Left cardiac atrium (tissue), 4 donors: ENCODE measurements at places on chromosomes 3 and 15. TPM values are rescaled to one million over a fixed set of nuclear protein-coding genes. Genes with fewer than 3 reads are reported as not detected.

- DNase-seq, result no peak
Measured at GRCh38 chr3:33105341-33105948, 8.4 kb upstream of the CRTAP start.

The PLS1 gene
- 2.9 TPM for total RNA-seq

GRCh38 chr15:70714565-70714964 lies 48.8 kb downstream of the UACA start:
- no peak for DNase-seq

DNA sequence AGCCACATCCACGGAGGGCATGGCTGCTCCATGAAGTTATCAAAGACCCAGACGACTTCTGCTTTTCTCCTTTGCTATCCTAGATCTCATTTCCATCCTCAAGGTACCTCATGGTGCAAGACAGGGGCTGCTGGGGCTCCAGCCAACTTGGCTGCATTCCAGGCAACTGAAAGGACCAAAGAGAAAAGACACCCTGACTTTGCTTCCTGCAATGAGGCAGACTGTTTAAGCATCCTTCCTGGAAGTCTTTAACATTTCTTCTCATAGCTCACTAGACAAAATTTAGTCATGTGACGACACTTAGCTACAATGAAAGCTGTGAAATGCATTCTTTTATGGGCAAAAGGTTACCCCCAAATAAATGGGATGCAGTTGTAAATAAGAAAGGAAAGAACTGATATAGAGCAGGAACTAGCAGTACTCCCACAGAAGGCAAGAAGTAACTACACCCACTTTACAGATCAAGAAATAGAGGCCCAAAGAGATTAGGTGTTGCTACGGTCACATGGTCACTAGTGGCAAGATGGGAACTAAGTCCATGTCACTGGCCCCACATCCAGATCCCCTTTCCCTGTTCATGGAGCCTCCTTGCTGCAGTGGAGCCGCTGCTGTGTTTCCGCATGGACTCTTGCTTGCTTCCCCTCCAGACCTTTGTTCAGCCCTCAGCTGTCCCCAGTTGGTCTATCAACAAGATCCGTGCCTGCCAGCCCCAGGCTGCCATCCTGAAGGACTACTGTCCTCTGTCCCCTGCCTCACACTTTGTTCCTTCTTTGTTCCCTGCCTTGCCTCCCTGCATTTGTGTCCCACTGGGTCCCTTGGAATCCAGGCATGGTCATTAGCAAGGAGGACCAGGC lies 107.0 kb downstream of the XXYLT1 start:
- DNase-seq, result no peak

GRCh38 chr3:144187531-144188210 lies 216.0 kb downstream of the DIPK2A start:
- no peak for DNase-seq

DNA sequence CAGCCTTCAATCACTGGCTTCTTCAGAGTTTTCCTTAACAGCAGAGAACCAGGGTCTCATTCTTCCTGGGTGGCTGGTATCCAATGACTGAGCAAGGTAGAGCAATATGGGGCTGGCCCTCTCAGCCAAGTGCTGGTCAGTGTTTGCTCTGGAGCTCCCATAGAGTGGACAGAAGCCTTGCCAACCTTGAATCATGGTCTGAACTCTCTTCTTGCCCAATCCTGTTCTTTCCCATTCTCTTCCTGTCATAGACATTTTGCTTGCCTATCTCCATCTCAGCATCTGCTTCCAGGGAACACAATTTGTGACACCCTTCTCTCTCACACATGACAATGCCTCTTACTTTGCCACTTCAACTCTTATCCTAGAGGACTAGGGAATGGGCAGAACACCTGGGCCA lies 245.6 kb upstream of the PEX5L start:
- no peak for DNase-seq

- no peak for DNase-seq
Measured at GRCh38 chr15:69592954-69593353, 140.3 kb downstream of the RPLP1 start.

DNA sequence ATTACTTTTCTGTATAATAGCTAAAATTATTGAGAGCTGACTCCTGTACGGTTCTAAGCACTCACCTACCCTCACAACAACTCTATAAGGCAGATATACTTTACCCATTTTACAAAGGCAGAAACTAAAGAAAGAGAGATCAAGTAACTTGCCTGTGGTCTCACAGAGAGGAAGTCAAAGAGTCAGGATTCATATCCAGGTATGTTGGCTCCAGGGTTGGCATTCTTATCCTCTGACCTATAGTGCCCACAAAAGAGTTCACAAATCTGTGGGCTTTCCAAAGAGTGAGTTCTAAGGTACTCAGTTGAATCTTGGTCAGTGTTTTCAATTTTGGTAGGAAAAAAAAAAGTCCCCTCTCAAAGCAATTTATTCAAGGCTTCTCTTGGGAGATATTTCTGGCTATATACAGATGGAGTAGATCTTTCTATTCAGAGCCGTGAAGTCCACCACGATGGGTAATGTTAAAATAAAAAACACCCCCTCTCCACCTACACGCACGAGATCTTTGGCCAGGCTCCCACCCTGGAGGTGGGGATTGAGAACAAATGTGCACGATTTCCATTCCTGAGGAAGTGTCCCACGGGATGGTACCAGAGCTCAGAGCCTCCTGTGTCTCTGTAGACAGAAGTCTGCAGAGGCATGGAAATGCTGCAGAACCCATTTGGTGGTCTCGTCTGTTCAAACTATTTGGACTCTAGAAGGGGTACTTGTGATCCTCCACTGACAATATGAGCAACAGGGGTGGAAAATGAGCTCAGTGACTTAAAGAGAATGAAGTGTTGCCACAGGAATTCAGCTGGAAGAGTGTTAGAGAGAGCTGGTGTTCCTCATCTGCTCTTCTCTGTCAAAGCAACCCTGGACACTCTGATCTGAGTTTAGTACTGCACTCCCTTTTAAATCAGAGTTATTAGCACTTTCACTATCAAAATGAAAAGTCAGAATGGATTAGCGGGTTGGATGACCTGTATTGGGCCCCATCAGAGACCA lies 212.1 kb upstream of the EIF1B start:
- DNase-seq, result no peak

- no peak for DNase-seq
Measured at GRCh38 chr15:91186904-91187656, 87.0 kb downstream of the SV2B start.

GRCh38 chr3:188687389-188687788 lies 484.4 kb upstream of the TPRG1 start:
- DNase-seq, result no peak

The EEF1AKMT4 gene
- 1.9 TPM for total RNA-seq

The CLDN16 gene
- total RNA-seq, result 0.08 TPM

DNA sequence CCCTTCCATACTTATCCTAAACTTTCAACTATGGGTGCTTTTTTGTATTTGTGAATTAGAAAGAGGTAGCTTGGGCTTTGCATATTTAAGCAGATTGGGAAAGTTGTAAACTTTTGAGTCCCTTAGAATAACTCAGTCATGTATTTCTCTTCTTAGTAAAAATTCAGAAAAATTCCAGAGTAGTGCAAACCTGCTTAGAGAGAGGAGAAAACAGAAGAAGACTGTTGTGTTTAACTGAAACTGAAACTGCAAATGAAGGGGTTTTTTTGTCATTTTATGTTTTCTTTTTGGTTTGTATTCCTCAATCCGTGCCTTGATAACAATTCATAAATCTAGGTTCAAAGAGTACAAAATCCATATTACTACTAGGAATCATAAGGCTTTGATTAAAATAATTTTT lies 31.3 kb downstream of the CD200 start:
- no peak for DNase-seq

The GPR87 gene
- total RNA-seq, result not detected

DNA sequence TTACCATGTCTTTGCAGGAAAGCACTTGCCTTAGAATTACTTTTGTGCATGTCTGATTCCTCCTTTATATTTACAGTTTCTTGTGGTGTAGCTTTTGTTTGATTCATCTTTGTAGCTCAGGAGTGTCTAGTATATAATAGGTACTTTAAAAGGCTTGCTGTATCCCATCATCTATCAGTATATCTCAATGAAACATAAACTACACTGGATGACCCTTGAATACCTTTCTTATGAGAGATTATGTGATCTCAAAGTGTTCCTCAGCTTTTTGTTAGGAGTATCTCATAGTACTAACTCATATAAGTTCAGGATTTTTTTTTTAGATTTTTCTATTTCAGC lies 234.8 kb downstream of the PYDC2 start:
- no peak for DNase-seq

DNA sequence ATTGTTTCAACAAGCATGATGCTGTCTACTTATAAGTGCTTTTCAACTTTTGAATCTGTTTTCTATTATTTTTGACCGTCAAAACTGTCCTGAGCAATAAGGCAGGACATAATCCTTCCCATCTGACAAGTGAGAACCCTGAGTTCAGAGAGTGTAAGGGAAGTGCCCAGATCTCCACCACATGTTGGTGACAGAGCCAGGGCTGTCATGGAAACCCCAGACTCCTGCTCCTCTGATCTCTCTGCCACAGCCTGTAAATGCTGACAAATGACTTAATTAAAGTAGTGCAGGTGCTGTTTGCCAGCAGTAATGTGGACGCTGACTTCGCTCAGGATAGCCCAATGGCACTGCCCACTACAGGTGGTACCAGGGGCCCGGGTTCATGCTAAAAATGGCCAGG lies 40.3 kb downstream of the SPSB4 start:
- DNase-seq, result no peak

DNA sequence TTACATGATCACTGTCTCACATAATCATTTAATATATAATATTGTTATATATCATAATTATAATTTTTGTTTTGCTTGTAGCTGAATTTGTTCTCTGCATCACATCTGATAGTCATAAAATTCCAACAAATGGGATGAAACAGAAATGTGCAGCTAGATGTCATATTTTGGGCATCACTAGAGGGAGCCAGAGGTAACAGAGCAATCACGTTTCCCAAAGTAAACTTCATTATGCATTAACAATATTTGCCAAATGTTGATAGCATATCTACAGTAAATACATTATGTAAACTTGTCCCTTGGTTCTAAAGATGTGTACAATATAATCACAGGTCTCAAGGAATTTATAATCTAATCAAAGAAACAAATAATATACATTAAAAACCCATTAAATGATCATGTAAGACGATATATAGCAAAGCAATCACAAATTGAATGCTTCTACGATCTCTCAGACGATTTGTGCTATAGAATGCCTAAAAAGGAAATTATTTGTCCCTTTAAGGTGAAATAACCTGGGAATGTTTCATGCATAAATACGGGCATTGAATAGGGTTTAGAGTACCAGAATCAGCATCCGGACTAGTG lies 234.2 kb upstream of the MCTP2 start:
- DNase-seq, result no peak

DNA sequence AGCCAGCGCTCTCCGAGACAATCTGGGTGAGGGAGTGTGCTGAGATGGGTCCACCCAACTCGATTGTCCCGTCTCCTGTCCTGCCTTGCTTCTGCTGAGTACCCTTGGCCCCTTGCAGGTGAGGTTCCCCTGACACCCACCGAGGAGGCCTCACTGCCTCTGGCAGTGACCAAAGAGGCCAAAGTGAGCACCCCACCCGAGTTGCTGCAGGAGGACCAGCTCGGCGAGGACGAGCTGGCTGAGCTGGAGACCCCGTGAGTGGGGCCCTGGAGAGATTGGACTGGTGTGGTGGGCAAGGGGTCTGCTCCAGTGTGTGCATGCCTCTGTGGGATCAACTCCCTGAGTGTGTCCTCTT lies 23.6 kb downstream of the NBEAL2 start:
- DNase-seq, result no peak

The CTXN2 gene
- not detected for total RNA-seq

DNA sequence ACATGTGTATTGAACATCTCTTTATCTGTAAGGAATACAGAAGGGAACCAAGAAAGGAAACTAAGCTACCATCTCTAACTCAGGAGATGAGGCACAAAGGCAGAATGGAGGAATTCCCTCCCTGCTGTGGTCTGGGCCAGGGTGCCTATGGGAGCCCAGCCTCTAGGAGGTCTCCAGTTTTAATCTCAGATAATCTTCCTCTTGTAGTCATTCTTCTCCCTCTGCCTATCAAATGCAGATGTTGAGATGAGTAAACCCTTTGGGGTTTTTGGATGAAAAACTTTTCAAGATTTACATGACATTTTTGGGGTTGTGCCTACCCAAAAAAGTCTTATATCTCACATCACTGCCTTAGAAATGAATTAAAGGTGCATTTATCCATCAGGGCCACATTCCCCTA lies 23.3 kb downstream of the SCG5 start:
- DNase-seq, result no peak

- DNase-seq, result no peak
Measured at GRCh38 chr15:44147636-44148035, 47.4 kb downstream of the FRMD5 start.

DNA sequence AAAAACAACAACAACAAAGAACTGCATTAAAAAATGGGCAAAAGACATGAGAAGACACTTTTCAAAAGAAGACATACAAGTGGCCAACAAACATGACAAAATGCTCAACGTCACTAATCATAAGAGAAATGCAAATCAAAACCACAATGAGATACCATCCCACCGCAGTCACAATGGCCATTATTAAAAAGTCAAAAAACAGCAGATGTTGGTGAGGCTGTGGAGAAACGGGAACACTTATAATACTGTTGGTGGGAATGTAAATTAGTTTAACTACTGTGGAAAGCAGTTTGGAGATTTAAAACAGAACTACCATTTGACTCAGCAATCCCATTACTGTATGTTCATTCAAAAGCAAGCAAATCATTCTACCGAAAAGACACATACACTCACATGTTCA lies 15.1 kb downstream of the EIF1B start:
- no peak for DNase-seq

DNA sequence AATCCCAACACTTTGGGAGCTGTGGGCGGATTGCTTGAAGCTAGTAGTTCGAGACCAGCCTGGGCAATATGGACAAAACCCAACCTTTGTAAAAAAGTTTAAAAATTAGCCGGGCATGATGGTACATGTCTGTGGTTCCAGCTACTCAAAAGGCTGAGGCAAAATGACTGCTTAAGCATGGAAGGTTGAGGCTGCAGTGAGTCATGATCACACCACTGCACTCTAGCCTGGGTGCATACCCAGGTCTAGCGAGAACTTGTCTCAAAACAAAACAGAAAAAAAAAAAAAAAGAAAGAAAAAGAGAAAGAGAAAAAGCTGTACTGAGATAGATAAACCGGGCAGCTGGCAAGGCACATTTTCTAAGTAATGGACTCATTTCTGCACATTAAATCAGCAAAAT lies 10.6 kb downstream of the ARPP19 start:
- DNase-seq, result no peak

The SAMMSON gene
- not detected for total RNA-seq

DNA sequence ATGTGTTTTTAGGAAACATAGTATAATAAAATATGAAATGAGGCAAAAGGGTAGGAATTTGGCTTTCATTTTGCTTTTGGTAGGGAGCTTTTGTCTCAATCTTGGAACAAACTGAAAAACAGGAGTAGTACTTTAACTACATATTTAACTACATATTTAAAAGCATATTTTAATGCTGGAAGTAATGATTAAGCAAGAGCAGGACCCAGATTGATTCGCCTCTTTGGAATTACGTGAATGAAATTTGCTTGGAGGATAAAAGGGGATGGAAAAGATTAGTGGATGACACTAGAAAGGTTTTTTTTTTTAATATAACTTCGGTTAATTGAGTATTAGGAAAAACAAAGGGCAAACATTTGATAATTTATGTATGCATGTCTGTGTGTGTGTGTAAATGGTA lies 11.2 kb upstream of the TMEM212 start:
- no peak for DNase-seq

- DNase-seq, result no peak
Measured at GRCh38 chr3:140584549-140584948, 93.3 kb upstream of the TRIM42 start.

- no peak for DNase-seq
Measured at GRCh38 chr3:111733154-111733553, 125.9 kb upstream of the PHLDB2 start.

- no peak for DNase-seq
Measured at GRCh38 chr3:183711516-183711915, 13.9 kb downstream of the YEATS2 start.

The ANKUB1 gene
- not detected for total RNA-seq

The ISL2 gene
- not detected for total RNA-seq
